Left ventricle myocardium inferior (tissue), 1 donor: ENCODE measurements at places on chromosomes 16 and 17. TPM values are rescaled to one million over a fixed set of nuclear protein-coding genes. Genes with fewer than 3 reads are reported as not detected.

- peak; percentile 25 for DNase-seq
These were observed 808 bp upstream of the BAHCC1 start for GRCh38 chr17:81394377-81394920.

- DNase-seq: no peak
These were observed 163.0 kb downstream of the ABCA8 start for GRCh38 chr17:68792042-68792685.

- no peak for DNase-seq
These were observed 537 bp downstream of the PALB2 start for GRCh38 chr16:23640615-23640930.

- DNase-seq: no peak
These were observed 37.9 kb upstream of the ABCA9 start for GRCh38 chr17:69098625-69099024.

The KCNJ18 gene
- total RNA-seq: not detected

GRCh38 chr17:11554042-11554441 lies 44.2 kb upstream of the DNAH9 start:
- DNase-seq: no peak

The TP53TG3B gene
- total RNA-seq: not detected

The GLTPD2 gene
- not detected for total RNA-seq

- DNase-seq: no peak
These were observed 80.1 kb downstream of the VAT1L start for GRCh38 chr16:77868478-77868877.

The ZDHHC1 gene
- total RNA-seq: 2.9 TPM

The DYNLRB2 gene
- not detected for total RNA-seq

DNA sequence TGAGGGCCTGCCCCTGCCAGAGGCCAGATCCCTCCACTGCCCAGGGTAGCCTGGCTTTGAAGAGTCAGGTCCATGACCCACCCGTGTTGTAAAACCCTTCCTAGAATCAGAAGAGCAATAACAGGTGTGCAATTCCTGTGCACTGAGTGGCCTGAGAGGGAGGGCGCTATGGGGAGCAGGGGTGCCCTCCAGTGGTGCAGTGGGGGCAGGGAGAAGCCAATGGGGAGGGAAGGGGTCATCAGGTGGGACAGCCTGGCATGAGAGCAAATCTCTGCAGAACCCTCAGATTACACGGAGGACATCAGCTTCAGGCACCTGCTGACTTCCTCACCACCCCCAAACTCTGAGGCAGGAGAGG lies 72.9 kb upstream of the ZNF469 start:
- DNase-seq: peak; percentile 4

GRCh38 chr16:87201052-87201451 lies 116.1 kb downstream of the C16orf95 start:
- peak; percentile 71 for DNase-seq

GRCh38 chr17:80113033-80113484 lies 11.7 kb downstream of the GAA start:
- no peak for DNase-seq

DNA sequence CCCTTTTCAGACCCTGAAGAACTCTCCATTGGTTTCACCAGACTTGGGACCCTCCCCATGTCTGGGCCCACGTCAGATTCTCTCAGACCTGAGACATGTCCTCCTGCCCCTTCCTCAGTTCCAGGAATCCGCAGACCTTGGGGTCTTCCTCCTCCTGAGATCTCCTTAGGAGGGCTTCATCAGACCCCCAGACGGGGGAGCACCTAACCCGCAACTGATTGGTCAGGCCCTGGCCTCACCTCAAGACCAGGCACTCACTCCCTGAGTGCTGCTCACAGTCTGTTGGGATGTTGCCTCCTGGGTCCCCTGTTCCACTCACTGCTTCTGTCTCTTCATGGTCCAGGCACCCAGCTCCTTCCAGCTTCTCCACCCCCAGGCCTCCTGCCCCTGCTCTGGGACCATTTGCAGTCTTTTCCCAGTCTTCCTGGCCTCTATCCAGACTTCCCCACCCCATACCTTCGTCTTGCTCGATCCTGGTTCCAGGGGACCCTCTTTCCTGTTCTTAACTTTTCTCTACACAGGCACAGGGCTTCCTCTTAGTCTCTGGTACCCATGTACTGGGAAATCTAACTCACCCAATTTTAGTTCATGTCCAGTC lies 1.2 kb downstream of the GID4 start:
- DNase-seq: no peak

- no peak for DNase-seq
These were observed 118.3 kb downstream of the RAB11FIP4 start for GRCh38 chr17:31509805-31510177.

DNA sequence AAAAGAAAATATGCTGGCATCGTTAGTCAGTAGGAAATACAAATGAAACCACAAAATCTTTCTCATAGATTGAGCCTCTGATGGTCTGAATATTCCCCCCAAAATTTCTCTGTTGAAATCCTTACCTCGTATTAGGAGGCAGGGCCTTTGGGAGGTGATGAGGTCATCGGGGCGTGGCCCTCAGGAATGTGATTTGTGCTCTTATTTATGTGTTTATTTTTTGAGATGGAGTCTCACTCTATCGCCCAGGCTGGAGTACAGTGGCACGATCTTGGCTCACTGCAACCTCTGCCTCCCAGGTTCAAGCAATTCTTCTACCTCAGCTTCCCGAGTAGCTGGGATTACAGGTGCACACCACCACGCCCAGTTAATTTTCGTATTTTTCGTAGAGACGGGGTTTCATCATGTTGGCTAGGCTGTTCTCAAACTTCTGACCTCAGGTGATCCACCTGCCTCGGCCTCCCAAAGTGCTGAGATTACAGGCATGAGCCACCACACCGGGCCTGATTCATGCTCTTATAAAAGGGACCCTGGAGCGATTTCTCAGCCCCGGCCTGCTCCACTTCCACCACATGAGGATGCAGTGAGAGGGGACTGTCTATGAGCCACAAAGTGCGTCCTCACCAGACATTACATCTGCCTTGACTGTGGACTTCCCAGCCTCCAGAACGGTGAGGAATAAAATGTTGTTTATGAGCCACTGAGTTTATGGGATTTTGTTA lies 53.1 kb downstream of the DNAH17 start:
- no peak for DNase-seq

DNA sequence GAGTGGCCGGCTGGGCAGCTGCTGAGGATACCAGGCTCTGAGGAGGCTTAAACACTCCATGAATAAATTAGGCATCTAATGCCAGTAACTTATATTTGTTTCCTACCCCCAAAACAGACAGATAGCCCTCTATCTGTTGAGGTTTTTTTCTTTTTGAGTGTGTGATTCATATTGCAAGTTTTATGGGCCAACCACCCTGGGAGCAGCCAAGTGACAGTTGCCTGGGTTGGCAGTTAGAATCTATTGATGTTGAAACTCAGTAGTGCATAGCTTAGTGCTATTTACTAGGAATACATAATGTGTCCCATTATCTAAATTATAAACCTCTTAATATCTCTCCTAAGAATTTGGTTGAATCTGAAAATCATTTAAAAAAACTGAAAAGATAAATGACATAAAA lies 397.4 kb downstream of the CA10 start:
- DNase-seq: no peak

DNA sequence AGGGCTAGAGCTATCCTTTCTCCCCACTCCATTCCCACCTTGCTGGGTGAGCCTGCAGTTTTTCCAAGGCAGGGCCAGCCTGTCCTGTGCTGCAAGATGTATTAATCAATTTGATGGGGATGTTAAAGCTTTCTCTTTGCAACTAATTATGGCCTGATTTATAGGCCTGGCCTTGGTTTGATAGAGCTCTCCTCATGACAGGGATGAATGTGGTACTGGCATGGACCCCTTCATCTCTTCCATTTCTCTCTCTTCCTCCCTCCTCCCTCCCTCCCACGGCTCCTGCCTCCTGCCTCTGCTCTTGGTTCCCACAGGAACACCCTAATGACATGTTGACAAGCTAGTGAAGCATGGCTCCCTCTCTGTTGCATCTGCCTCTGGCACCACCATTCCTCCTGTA lies 47.2 kb upstream of the SKAP1 start:
- no peak for DNase-seq

The RNU2-1 gene
- total RNA-seq: 5,474 TPM

DNA sequence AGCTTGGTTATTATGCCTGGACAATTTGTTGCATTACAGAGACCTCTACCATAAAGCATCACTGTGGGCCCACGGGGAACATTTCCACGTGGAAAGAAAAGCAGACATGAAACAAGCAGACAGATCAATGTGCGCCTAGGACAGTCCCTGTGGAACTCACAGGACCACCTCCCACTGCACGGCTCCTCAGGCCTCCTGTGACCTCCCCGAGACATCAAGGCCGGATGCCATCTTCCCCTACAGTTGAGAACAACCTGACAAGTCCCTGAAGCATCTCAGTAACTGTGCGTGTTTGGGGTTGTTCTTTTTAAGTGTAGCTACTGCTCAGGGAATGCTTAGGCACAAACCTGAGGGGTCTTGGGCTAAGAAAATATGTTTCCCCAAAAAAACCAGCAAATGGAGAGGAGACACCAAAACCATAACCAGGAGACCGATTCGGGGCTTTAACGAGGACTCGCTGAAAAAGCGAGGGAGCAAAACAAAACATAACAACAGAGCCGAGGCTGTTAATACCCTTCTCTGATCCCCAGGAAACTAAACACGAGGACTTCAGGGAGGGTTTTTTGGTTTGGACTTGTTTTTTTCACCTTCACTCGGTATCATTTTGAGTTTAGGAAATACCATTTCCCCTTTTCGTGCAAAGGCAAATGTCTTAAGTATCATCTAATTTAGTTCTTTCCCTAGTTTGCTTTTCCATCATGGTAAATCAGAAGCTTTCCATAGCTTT lies 87.1 kb downstream of the CYTH1 start:
- DNase-seq: no peak

The RAPGEFL1 gene
- total RNA-seq: 3.7 TPM

- DNase-seq: no peak
These were observed 84.9 kb downstream of the RPA1 start for GRCh38 chr17:1914661-1915083.

DNA sequence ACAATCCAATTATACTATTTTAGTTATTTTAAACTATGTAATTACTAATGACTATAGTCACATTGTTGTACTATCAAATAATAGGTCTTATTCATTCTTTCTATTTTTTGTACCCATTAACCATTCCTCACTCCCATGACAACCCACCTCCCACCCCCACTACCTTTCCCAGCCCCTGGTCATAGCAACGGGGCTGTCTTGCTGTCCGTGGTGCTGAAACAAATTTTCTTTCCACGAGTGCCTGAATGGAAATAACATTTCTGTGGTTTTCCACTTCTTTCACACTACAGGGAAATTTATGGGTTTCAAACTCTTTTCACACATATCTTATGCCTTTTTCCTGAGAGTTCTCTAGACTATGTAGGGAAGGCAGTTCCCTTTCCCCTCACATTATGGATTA lies 326.6 kb downstream of the PHKB start:
- DNase-seq: no peak

The FBXO39 gene
- not detected for total RNA-seq

DNA sequence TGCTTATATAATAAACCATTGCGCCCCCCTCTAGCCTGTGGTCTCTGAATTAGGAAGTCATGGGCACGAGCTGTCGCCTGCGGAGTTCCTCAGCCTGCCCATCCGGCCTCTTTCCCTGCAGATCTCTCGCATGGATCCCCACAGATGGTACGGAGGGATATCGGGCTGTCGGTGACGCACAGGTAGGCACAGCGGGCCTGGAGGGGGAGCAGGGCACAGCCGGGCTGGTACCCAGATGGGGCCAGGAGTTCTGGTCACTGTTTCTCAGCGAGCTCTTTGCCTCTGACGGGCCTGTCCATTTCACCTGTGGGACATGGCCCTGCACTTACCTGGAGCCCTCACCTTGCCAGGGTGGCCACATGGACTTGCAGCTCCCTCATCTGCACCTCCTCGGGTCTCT lies 42.6 kb upstream of the LGALS9 start:
- DNase-seq: no peak

The OTOP2 gene
- total RNA-seq: not detected

The TNFRSF13B gene
- total RNA-seq: not detected

DNA sequence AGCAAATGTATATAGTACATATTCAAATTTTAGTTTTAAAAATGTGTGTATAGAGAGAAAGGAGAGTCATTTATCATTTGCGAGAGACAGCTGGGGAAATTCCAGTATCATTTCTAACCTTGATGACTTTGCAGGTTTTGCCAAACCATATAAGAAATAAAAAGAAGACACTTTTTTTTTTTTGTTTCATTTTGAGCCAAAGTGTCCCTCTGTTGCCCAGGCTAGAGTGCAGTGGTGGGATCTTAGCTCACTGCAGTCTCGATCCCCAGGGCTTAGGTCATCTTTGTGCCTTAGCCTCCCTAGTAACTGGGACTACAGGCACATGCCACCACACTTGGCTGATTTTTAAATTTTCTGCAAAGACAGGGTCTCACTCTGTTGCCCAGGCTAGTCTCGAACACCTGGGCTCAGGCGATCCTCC lies 38.4 kb upstream of the VWA3A start:
- DNase-seq: no peak

DNA sequence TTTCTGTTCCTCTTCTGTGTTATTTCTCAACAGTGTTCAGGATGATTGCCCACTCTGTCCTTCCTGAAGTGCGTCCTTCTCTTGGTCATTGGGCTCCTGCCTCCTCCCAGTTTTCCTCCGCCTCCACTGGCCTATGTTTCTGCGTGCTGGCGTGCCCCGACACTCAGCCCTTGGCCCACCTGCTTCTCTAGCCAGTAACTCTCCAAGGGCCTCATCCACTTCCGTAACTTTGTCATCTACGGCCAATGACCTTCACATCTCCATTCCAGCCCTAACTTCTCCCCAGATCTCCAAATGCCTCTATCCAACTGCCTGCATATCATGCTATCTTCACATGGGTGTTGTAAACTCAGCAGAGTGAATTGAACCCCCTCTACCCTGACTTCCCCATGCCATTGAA lies 39.6 kb upstream of the RPL38 start:
- no peak for DNase-seq

DNA sequence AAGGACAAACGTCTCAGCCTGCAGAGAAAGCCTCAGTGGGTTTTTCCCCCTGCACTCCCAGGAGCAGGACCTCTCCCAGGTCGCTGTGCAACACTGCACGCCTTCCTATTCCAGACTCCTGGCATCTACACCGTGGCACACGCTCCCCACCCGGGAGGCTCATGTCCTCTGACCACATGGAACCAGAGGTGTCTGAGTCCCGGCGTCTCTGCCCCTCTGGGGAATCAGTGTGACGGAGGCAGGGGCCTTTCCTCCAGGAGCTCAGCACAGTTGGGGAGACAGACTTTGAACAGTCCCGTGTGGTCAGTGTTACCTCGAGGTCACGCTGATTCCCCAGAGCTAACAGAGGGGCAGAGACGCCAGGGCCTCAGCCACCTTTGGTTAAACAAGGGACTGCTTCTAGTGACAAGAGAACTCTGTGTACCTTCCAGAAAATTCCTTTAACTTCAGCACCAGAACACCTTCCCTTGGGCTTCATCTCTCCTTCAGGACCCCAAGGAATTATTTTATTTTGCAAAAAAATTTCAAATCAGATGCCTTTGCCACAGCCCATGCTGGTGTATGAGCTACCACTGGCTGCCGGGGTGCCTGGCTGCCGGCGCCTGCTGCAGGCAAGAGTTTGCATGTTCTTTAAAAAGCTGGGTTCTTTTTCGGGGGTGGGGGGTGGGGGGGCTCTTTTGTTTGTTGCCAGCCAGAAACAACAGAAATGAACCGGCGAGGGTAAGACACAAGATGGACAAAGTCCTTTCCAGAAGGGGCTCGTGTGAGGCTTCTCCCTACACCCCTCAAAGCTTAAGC lies 6.6 kb downstream of the CANT1 start:
- DNase-seq: no peak

The IRX3 gene
- 94.4 TPM for total RNA-seq

The SLC26A11 gene
- 4.1 TPM for total RNA-seq
